Stimulated activated CD4-positive, alpha-beta T cell treated with anti-CD3 and anti-CD28 coated beads, Interleukin-1b, Interleukin-23, amount 100 ng/mL, for 24 hours (primary cell): ENCODE measurements at places on chromosomes 16 and 17.

GRCh38 chr17:73644145-73645049 lies at the start of gene SDK2:
TSS of gene SDK2 (minus strand) at chr17:73644445. CDS start at chr17:73644088, 357 bp downstream.
- DNase-seq: no peak

GRCh38 chr17:75352079-75352569 lies 53.4 kb downstream of the GRB2 start:
- DNase-seq: no peak

DNA sequence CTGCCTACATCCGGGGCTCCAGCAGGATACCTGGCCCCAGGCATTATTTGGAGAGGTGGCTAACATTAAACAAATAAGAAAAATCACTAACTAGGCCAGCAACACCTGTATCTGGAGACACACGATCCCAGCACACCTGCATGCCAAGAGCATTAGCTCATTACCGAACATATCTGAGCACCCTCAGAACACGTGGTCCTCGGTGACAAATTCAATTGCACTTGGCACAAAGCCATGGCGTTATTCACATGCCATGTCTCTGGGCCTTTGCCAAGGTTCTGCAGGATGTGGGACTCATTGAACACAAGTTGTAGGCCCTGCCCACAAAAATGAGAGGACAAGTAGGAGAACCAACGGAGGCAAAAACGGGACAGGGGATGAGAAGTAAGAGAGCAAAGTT lies 552.3 kb downstream of the TOX3 start:
- no peak for DNase-seq

GRCh38 chr17:7652388-7653356 lies 1.9 kb downstream of the ATP1B2 start:
- no peak for DNase-seq

GRCh38 chr17:75430159-75430974 lies 24.9 kb upstream of the GRB2 start:
- no peak for DNase-seq

GRCh38 chr16:35598696-35599332 lies 2139.4 kb downstream of the TP53TG3F start:
- no peak for DNase-seq

DNA sequence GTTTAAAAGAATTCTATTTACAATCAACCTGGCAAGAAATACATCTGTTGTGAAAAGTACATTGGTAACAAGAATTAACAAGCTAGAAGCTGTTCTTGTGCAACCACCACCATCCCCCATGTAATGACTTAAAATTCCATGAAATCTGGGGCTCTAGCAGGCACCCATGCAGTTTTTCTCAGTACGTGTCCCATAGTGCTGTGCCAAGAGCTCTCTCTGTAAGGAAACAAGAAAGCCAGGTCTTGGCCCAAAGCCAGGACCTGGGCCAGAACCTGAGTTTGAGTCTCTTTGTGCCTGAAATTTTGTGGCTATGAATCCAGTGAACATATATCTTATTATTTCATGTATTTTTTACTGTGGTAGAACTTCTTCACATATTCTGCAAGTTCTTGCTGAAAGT lies 46.6 kb downstream of the NUP93 start:
- DNase-seq: no peak

DNA sequence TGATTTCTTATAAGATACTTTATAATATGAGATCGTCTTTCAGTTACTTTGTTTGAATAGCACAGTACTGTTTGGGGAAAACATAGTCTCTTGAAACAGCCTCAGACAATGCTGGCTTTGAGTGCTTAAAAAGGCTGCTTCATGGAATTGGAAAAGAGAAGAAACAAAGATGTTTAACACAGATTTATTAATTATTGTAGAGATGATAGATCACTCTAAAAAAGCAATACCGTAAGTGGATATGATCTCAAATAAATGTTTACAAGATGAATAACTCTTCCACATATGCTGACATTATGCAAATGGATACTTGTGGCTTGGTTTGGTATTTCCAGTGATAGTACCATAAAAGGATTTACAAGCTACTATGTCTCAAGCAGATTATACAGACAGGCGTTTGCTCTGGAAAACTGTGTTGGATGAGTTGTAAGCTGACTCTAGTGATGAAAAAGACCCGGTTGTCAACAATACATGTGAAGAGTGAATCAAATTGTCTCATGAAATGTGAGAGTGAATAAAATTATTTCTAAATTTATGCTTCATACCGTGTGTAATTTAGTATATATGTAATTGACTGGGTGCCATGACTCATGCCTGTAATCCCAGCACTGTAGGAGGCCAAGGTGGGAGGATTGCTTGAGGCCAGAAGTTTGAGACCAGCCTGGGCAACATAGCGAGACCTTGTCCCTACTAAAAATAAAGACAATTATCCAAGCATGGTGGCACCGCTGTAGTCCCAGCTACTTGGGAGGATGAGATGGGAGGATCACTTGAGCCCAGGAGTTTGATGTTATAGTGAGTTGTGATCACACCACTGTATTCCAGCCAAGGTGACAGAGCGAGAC lies 105.4 kb downstream of the FTO start:
- no peak for DNase-seq

- no peak for DNase-seq
These were observed 131.5 kb downstream of the SNX11 start for GRCh38 chr17:48238933-48239602.

DNA sequence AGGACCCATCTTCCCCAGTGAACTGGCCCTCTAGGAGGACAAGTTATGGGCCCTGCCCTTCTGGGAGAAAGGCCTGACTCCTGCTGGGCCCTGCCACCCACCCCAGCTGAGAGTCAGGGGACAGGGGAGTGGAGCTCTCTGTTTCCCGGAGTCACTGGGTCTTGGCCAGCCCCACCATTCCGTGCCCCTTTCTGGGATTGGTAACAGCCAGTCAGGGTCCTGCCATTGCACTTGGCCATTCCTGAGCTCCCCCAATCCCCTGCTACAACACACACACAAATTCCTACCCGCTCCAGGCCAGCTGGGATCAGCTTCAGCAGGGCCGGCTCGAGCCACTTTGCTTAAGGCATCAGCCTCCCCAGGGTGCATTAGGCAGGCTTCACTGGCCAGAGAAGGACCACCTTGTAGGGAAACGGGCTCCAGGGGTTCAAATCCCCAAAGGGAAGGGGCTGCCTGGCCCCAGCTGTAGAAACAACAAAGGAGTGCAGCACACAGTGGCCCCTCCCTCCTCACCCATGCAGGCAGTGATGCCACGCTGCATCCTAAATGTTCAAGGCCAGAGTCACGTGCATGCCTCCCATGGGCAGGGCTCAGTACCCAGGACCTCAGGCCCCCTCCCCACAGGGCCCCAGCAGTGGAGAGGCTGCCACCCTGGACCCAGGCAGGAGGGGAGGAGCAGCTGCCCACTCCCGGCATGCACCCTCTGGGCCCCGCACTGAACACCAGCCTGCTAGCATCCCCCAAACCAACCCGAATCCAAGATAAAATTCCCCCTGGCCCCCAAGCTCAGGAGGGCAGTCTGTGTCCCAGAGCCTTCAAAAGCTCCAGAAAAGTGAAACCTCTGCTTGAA lies 37.7 kb downstream of the C16orf78 start:
- DNase-seq: no peak

DNA sequence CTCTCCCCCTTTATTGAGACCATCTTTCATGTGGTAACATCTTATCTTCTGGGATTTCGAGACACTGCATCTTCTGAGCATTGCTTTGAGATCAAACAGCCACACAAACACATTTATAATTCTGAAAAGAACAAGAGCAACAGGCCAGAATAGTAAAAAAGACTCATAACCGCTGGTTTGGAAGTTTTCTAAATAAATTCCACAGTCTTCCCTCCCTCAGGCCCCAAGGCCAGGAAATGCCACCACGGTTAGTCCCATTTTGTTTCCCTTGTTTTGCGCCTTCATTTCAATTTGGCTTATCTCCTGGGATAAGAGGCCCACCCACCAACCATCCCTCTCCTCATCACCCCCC lies 25.3 kb downstream of the LITAF start:
- DNase-seq: no peak

GRCh38 chr17:37614391-37614790 lies 5.2 kb upstream of the SYNRG start:
- DNase-seq: no peak

DNA sequence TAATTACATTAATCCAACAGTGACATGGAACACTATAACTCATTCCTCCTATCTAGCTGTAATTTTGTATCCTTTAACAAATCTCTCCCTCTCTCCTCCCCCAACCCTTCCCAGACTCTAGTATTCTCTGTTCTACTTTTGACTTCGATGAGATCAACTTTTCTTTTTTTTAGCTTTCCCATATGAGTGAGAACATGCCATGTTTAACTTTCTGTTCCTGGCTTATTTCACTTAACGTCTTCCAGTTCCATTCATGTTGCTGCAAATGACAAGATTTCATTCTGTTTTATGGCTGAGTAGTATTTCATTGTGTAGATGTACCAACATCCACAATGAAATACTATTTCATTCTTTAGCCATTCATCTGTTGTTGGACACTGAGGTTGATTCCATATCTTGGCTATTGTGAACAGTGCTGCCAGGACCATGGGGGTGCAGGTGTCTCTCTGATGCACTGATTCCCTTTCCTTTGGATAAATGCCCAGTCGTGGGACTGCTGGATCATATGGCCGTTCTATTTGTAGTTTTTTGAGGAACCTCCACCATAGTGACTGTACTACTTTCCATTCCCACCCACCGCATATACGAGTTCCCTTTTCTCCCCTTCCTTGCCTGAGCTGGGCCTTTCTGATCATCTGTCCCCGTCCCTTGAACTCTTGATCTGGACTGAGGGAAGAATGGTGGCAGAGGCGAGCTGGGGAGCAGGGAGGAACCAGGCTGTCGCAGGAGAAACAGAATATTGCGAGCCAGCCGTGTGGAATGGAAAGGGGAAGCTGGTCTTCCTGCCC lies 7.7 kb upstream of the CEP295NL start:
- DNase-seq: no peak

GRCh38 chr16:29663016-29663806 lies at the start of gene SPN:
TSS of gene SPN (plus strand) at chr16:29663247. CDS start at chr16:29663729, 482 bp downstream.
- DNase-seq: no peak

DNA sequence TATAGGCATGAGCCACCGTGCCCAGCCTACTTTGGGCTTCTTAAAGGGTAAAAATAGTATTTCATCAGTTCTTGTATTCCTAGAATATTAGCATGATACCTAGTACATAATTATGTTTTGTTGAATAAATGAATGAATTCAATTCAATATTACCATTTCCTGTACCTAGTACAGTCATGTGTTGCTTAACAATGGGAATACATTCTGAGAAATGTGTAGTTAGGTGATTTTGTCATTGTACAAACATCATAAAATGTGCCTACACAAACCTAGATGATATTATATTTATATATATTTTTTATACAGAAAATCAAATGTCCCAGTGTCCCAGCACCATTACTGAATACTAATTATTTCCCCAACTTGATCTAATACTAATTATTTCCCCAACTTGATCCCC lies 85.6 kb upstream of the HAS3 start:
- DNase-seq: no peak

DNA sequence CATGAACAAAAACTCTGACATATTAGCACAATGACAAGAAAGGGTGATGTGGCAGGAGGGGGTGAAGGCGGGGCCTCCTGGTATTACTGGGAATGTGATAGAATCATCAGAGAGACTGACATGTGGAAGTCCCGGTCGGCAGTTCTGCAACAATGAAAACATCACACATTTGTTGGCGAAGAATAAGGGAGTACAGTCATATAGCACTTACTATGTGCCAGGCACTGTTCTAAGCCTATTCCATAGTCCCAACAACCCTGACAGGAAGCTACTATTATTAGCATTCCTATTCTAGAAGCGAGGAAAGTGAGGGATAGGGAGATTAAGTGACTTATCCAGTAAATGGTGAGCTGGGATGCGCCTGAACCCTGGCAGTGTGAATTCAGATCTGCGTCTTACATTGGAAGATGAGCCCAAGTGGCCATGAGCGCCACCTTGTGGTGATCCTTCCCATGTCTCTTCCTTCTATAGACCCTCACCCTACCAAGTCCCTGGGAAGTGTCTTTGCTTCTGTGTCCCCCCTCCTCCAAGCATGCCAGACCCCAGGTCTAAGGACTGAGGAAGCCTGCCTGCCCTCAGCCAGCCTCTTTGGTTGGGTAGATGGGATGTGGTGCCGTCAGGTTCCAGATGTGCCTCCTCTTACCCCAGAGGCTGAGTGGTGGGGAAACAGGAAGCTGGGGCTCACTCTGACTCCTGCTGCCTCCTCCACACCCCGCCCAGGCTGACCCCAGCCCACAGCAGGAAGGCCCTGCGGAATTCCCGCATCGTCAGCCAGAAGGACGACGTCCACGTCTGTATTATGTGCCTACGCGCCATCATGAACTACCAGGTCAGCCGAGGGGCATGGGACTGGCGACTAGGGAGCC lies 14.0 kb downstream of the FMNL1 start:
- DNase-seq: peak; percentile 74

DNA sequence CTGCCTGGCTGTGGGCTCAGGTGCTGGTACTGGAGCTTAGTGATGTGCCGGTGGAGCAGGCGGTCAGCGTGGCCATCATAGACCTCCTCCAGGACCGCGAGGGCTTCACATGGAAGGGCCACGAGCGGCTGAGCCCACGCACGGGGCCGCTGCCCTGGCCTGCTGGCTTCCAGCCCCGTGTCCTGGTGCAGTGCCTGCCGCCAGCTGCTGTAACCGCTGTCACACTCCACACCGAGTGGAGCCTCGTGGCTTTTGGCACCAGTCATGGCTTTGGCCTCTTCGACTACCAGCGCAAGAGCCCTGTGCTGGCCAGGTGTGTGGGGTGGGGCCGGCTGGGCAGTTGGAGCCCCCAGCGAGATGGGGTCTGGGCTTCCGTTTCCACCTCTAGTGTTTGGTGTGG lies 12.0 kb downstream of the LLGL1 start:
- DNase-seq: no peak

- DNase-seq: no peak
These were observed 420.9 kb upstream of the SOX9 start for GRCh38 chr17:71699907-71700306.

GRCh38 chr17:20091174-20092029 lies 82.2 kb downstream of the SPECC1 start:
- no peak for DNase-seq

DNA sequence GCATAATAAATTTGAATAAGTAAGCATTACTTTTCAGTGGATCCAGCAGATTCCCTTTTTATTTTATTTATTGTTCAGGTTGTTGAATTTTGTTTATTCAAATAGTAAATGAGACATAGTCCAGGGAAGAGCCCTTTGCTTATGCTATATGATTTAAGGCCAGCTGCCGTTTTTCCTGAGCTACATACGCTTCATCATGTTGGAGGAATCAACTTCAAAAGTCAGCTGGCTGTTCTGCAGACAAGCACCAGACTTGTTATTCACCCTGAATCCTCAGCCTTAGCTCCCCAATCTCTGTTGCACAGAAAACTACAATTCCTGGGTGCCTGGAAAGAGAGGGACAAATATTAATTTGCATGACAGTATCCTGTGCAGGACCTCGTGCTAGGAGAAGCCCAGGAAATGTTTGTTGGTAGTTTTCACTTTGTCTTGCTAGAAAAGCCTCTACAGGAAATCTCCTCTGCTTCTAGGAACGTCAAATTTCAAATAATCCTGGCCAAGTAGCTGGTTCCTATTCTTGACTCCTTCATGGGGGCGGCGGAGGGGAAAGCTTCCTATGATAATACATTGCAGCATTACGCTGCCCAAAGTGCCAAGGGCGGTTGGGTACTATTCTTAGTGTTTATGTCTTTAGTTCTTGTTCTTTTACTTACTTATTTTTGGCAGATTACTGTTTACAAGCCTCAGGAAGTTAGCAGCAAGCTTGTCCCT lies 101.6 kb downstream of the PRKCA start:
- no peak for DNase-seq
